Stimulated activated CD8-positive, alpha-beta memory T cell treated with anti-CD3 and anti-CD28 coated beads, Interleukin-4, amount 100 ng/mL, for 4 hours (primary cell): ENCODE measurements at places on chromosomes 6 and 20.

GRCh38 chr20:56722042-56722441 is 92.9 kb downstream of the TFAP2C start:
- no peak for DNase-seq

DNA sequence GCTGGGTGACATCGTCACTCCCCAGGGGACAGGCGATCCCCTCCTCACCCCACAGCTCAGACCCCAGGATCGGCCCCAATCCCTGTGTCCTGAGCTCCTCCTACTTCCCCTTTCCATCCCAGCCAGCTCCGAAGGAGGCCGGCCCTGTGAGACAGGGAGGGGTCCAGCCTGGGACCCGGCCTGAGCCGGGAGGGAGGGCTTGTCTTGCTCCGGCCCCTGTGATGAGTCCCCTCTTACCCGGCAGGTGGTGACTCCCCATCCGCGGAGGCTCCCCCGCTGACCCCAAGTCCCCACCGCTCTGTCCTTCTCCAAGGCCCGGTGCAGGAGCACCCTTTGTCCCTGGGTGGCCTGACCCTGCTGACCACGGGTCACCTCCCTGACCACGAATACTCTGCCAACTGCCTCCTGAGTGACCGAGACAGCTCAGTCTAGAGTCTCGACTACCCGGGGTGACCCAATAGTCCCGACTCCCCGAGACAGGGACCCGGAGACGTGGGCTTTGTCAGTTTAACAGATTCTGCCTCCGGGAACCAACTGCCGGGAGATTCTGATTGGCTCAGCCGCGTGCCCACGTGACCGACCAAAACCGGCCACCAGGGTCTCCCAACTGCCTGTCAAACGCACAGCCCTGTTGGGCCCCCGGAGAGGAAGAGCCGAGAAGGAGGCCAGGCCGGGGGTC is 187.4 kb upstream of the PROKR2 start:
- DNase-seq = no peak

DNA sequence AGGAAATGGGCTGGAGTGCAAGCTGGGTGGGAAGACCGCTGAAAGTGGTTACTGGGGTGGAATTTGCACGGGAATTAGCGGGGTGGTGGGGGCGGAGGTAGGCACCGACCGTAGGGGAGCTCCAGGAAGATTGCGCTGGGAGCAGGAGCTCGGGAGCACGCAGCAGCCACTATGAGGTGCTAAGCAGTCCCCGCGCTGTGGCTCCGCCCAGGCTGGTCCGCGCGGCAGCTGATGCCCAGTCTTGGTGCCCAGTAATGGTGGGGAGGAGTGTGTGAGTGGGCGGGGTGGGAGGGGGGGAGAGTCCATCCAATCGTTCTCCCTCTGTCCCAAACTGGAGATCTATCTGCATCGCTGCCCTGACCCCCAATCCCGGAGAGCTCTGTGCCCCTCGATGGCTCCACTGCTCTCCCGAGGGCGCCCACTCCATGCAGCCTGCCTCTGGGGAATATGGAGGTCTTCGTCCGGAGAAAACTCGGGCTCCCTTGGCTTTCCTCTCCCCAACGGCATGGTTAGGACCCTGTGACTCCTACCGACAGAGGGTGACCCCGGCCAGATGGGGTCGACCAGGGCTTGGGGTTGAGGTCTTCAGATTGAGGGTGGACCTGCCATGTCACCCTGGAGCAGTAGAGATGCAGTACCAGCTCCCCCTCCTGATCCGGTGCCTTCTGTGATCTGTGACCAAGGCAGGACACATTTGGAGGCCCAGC is 5.3 kb downstream of the TP53TG5 start:
- DNase-seq = no peak

DNA sequence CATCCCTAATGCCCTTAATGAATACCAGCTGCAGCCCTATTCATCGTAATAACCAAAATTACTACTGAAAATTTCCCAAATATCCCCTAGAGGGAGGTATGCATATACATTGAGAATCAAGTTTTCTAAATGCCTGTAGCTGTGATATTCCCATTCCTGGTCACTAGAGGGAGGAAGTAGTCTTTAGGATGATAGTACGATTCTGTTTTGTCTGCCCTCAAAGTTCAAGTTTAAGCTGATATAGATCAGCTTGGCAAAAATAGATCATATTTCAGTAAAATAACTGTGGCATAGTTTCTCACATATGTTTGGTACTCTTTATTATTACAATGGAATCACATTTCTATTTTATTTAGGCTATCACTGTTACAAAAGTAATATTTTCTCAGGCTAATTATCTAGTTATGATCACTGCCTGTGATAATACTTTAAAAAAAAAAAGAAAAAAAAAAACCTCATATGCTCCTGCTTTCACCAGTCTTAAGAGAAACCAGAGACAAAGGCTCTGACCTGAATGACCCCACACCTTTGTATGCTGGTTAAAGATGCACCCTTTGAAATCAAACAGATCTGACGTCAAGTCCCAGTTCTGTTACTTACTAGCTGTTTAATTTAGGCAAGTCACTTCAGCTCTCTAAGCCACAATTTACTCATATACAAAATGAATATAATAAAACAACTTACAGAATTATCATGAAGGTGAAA is 11.0 kb downstream of the TSPYL1 start:
- DNase-seq = no peak

- DNase-seq = no peak
Measured at GRCh38 chr6:140897804-140898573, 1234.7 kb upstream of the GJE1 start.

DNA sequence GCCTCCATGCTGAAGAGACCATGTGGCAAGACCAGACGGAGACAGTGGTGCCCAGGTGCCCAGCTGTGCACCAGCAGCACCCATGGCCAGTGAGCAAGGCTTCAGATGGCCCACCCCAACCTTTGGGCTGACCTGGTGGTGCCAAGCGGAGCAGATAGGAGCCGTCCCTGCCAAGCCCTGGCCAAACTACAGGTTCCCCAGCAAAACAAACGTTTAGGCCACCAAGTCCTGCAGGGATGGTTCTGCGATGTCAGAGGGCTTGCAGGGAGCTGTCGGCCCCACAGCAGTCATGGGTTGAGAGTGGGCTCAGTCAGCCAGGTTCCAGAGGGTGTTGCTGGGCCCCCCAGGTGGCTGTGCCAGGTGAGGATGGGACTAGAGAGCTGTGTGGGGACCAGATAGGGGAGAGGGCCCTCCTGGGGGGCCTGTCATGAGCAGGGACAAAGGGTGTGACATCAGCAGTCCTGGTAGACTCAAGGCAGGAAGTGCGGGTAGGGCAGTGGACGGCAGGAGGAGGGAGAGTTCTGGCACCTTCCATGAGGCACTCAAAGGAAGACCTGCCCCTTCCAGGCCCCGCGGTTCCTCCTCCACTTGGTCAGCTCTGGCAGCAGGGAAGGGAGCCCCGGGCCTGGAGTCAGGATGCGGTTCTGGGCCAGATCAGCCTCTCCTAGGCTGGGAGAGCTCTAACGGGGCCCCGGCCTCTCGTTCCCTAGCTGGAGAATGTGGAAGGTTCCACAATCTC is 342.4 kb downstream of the ZFAND3 start:
- no peak for DNase-seq

- no peak for DNase-seq
Measured at GRCh38 chr20:8787090-8787489, 281.8 kb upstream of the PLCB4 start.

GRCh38 chr20:3237958-3238615 is 903 bp downstream of the SLC4A11 start:
- DNase-seq = no peak

DNA sequence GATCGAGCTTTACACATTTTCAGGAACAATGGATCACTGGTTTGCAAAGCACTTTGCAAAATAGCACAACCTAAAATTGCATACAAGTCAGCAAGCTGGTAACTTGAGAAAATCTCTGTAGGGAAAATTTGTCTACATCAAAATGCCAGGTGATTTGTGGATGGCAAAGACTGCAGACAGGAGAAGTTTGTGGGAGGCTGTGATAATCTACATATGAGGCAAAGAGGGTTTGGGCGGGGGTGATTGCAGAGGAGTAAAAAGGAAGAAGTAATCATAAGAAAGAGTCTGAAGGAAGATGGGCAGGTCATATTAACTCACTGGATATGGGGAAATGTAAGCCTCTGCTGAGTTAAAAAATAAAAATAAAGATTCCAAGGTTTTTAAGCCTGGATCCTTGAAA is 166.3 kb upstream of the STXBP5 start:
- DNase-seq = no peak

GRCh38 chr6:4564801-4565271 is 211.4 kb upstream of the CDYL start:
- DNase-seq = no peak

DNA sequence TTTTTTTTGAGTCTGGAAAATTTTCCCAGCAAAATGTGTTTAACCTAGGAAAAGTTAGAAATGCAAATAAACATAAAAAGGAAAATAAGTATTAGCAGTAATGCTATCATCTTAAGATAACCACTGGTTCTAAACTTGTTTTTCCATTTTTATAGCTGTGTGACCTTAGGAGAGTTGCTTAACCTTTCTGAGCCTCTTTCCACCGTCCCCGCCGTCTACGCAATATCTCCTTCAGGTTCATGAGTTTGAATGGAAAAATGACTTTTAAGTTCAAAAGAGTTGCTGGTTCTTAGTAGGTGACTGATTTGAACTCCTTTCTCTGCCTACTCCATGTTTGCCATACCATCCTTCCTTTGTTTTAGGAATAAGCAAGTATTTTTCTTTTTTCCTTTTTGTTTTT is 44.0 kb downstream of the GMPR start:
- DNase-seq = no peak

DNA sequence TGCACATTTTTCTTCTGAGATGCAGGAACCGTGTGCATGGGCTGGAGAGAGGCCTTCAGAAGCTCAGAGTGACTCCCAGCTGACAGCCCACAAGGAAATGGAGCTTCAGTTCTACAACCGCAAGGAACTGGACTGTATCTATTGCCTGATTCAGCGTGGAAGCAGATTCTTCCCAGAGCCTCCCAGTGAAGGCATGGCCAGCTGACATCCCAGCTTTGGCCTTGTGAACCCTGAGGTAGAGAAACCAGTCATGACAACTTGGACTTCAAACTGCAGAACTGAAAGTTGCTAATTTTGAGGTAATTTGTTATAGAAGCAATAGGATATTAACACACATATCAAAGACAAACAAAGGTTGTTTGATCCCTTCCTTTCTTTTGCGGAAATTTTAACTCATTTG is 94.3 kb upstream of the NOX3 start:
- no peak for DNase-seq

DNA sequence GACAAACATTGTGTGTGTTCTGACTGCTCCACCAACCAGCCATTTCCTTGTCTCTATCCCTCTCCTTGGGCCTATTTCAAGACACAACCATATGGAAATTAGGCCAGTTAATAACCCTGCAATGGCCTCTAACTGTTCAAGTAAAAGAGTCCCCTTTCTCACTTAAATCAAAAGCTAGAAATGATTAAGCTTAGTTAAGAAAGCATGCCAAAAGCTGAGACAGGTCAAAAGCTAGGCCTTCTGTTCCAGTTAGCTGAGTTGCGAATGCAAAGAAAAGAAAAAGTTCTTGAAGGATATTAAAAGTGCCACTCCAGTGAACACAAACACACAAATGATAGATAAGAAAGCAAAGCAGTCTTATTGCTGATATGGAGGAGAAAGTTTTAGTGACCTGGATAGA is 22.5 kb downstream of the SERINC1 start:
- DNase-seq = no peak

- DNase-seq = no peak
Measured at GRCh38 chr20:54345821-54346220, 129.6 kb upstream of the DOK5 start.
